ENCODE measurements at places on chromosomes 7 and 10.

DNA sequence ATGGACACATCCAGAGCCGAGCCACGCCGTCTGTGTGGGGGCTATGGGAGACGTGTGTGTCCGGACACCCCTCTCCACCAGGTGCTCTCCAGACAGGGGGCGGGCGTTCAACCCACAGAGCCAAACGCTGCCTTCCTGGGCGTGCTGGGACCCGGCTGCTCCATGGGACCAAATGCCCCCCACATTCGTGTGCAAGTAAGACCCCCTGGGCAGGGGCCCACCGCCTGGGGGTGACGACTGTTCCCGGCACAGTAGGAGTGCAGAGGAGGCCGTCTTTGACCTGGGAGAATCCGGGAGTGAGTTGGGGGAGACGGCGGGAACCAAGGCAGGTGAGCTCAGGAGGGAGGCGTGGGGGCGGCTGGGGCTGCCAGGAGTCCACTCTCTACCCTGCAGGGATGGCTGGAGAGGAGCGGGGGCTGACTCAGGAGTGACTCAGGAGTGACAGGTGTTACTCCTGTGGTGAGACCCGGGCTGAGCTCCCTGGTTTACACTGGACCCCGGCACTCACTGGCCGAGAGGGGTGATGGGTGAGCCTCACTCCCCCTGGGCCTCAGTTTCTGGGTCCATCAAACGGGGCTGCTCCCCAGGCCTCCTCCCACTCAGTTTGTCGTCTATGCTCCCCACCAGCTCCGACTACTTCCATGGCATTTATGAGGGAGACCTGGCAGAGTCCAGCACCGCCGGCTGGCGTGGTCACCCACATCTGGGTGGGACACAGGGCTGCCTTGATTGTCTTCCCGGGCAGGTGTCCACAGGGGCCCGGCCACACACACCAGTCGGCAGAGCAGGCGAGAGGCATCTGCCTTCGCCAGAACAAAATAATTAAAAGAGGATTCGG is 95.0 kb downstream of the MICALL2 start:
- no peak for DNase-seq

DNA sequence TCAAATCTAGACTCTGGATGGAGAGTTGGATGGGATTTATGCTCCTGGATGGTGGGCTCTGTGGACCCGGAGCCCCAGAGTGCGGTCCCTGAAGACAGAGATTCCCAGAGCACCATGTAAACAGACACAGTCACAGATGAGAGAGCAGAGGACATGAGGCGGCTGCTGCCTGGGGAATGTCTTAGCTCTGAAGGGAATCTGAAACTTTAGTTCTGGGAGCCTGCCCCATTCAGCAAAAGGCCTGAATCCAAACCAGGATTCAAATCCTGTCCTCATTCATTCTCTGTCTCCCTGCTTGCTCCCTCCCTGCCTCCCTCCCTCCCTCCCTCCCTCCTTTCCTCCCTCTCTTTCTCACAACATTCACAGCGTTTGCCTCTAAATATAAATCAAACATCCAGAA is 49.5 kb upstream of the CALD1 start:
- no peak for DNase-seq

GRCh38 chr10:124394583-124394982 is 24.1 kb downstream of the OAT start:
- DNase-seq = no peak

DNA sequence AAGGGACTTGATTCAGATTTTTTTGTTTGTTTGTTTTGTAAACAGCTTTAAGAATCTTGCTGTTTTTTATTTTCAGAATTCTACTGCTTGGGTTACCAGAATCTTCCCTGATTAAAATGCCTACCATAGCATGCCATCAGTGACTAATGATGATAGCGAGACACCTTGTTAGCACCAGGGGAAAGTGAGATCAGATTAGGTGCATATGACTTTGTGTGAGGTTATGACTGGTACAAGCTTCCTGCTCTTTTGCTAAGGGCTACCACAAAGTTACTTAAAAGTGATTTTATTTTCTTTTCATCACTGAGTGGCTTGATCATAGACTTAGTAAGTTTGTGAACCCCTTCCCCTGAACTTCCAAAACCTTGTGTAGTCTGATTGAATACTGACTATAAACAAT is 93.5 kb downstream of the SND1 start:
- DNase-seq = no peak

- no peak for DNase-seq
These were observed 48.6 kb downstream of the MALSU1 start for GRCh38 chr7:23347682-23348180.

Measured in left lobe of liver (tissue), 2 donors.